ENCODE measurements at places on chromosomes 2 and 18.

GRCh38 chr2:167954495-167954894 is 292.9 kb downstream of the STK39 start:
- no peak for DNase-seq

- no peak for DNase-seq
Measured at GRCh38 chr2:239687441-239687840, 286.6 kb upstream of the HDAC4 start.

GRCh38 chr18:55982992-55983391 is 395.0 kb upstream of the TCF4 start:
- DNase-seq = no peak

DNA sequence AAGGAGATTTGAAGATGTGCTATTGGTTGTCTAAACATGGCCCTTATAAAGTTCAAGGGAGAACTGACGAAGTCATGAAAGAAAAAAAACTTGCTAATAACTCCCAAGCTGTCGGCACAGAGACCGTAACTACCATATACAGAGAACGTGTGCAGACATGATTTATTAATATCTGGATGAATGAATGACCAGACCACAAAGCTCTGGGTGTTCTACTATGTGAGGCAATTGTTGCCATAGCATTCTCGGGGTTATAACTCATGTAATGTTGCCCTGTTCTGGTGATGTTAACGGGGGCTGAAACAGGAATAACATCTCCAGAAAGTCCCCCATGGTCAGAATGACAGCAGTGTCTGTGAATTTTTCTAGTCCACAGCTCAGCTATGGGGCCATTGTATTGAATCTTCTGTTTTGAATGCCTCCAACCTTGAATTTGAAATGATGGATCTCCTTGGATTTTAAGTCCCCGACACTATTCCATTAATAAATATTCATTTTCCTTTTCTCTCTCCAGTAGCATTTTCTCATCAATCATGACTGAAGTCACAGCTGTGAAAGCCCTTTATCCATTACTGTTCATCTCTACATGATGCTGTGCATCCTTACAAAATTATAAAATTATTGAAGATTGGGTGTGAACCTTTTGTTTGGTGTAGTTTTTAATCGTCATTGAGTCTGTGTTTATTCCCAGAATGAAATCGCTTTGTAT is 483.4 kb upstream of the KLHL29 start:
- DNase-seq = no peak

DNA sequence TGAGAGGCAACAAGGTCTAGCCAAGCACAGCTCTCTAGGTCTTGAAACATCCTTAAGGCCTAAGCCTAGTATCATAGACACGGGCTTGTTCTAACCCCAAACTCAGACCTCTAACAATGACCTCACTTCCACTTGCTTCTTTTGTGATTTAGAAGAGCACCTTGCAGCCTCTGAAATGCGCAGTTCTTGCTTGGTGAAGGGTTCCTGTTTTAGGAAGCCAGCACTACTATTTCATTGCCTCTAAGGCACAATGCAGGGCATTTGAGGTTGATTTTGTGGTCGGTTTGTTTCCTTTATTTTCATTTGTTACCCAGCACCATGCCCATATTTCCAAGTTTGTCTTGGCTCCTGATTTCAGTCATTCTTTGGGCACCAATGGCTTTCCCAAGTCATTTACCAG is 117.0 kb upstream of the CYP1B1 start:
- DNase-seq = no peak

DNA sequence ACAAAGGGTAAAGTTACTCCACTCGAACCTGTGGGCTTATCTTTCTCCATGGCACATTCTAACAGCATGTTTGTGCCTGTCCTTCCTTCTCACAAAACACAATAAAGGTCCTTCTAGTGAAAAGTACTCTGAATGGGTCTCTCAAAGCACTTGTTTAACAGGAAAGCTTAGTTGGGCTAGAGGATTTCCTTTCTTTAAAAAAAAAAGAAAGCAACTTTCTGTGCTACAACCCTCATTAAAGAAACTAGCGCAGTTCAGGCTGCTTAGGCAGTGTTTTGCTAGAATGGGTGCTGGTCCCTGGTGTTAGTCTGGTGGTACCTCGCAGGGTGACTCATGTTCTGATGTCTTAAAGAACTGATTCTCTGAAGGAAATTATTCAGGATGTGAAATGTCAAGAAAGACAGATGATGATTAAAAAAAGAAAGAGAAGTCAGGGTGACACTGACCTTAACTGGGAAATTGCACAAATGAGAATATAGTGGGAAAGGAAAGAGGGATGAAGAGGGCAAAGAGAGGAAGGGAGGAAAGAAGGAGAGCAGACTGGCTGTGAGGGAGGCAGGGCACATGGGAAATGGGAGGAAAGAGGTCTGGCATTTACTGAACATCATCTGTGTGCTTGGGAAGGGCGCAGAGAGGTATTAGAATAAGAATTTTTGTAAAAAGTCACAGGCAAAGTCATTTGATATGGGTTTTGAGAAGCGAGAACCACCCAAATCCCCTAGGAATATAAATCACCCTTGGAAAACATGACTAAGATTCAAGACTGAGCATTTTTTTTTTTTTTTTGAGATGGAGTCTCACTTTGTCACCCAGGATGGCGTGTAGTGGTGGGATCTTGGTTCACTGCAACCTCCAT is 74.9 kb downstream of the ATP8B1 start:
- no peak for DNase-seq

GRCh38 chr2:215361211-215361875 is 49.5 kb downstream of the ATIC start:
- DNase-seq = no peak

DNA sequence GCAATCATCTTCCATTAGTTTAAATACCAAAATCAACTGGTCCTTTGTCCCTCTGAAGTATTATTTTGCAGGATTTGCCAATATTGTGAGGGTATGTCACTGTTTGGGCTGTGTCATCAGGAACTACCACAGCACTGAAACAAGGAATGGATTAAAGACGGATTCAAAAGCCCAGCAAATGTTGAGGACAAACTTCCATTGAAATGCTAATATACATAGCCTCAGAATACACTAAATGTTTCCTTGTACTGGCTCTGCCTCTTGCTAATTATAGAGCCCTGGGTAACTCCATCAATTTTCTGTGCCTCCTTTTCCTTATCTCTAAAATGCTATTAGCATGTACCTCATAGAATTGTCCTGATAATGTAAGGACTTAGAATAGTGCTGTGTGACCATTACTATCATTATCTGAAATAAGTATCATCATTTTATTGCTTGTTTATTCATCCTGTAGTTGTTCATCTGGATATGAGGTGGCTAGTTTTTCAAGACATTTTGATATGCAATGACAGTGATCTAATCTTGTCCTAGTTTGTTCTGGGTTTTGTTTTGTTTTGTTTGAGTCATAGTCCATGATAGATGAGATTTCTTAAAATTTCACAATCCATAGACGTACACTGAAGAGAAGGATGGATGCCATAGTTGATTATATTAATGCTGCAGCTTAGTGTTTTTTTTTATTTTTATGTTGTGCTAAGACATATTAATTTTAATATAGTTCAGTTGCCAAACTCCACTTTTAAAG is 333.4 kb upstream of the KCNH7 start:
- DNase-seq = no peak

GRCh38 chr2:11683476-11683875 is 13.5 kb upstream of the NTSR2 start:
- no peak for DNase-seq

GRCh38 chr2:229672021-229672420 is 42.3 kb downstream of the DNER start:
- DNase-seq = no peak

DNA sequence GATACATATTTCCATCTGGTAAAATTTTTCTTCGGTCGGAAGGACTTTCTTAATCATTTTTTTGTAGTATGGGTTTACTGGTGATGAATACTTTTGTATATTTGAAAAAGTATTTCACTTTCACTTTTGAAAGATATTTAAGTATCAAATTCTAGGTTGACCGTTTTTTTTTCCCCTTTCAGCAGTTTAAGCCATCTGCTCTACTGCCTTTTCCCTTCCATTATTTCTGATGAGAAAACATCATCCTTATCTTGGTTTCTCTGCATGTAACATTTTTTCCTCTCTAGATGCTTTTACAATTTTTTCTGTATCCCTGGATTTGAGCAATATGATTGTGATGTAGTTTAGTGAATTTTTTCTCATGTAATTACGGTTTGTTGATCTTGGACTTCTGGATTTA is 87.0 kb downstream of the MTX2 start:
- DNase-seq = no peak

DNA sequence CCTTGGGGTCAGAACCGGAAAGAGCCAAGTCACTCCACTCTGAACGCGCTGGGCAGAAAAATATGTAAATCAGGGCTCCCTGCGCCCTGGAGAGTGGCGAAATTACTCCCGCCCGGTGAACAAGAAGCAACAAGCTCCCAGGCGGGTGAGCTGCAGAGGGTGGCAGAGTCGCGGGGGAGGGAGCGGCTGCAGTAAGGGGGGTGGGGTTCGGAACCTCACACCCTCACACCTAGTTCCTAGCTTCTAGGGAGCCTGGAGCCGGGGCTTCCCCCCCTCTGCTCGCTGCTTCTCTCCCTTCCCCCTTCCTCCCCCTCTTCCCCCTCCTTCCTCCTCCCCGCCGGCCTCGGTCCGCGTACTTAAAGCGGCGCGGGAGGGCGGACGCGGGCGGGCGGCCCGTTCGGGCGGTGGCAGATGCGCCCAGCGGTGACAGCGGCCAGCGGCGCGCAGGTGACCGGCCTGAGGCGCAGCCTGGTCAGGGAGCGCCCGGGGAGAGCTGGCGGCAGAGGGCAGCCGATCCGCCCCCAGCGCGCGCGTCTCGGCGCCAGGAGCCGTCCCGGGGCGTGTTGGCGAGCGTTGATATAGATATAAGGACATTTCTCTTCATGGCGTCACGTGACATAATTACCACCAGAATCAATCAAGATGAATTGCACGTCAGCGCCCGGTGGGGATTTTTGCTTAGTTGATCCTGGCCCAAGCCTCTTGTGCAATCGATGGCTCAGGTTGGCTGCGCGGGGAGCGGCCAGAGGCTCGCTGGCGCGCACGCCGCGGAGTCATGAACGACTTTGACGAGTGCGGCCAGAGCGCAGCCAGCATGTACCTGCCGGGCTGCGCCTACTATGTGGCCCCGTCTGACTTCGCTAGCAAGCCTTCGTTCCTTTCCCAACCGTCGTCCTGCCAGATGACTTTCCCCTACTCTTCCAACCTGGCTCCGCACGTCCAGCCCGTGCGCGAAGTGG is at the start of gene HOXD11:
Gene HOXD11, plus strand, starts transcription at position 700 of the 959 bp plus-strand sequence. Its CDS starts 76 bp downstream, at position 776.
- DNase-seq = no peak

- DNase-seq = no peak
Measured at GRCh38 chr2:44730593-44730992, 210.9 kb upstream of the SIX3 start.

DNA sequence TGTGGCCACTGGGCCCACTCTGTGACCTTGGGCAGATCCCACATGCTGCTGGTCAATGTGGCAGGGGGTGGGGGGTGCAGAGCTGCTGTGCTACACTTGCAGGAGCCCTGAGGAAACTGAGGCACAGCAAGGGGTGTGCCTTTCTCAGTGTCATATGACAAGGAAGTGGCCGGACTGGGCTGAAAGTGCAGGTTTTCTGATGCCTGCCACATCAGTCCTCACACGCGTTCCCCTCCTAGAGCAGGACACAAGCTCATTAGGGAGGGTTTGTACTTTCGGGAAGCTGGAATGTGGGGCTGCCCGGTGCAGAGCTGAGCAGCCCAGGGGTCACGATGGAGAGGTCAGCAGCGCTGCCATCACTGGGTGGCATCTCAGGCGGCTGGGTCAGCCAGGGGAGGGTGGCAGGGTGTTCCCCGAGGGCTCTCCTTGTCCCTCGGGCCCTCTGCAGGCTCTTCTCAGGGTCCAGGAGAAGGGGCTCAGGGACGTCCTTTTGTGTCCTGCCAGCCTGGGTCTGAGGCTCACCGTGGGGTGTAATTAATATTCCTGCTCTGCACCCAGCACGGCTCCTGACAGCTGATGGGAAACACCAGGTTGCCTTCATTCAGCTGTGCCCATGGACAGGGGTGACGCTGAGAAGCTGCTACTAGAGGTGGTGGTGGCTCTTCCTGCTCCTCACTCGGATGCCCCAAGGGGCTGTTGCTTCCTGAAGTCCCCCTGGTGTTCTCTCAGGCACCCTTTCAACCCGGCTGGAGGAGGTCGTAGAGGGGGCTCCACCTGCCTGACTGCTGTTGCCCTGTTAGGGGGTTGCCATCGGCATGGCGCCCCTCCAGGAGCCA is 62.1 kb upstream of the HDAC4 start:
- no peak for DNase-seq

DNA sequence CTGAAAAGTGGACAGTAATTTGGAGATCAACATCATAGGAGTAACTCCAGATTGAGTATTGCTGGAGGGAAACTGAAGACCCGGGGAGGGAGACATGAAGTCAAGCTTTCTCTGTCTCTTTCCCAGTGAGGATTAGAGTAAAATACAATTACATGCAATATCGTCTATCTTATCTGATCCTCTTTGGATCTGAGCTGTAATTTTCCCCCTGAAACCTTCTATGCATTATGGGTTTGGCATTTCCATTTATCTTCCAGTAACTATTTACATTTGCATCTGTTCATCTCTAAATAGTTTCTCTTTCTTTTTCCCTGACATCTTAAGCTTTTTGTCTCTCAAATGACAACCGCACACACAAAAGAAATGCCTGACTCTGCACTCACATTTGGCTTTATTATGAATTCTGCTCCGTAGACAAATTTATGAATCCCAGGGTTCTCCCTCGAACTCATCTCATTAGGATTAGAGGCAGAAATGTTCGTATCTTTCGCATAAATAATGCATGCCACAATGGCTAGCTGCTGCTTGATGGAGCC is 113.1 kb downstream of the SPP2 start:
- no peak for DNase-seq

- no peak for DNase-seq
Measured at GRCh38 chr2:45237128-45237527, 227.9 kb upstream of the SIX2 start.

GRCh38 chr2:209189893-209190292 is 234.0 kb upstream of the MAP2 start:
- no peak for DNase-seq

DNA sequence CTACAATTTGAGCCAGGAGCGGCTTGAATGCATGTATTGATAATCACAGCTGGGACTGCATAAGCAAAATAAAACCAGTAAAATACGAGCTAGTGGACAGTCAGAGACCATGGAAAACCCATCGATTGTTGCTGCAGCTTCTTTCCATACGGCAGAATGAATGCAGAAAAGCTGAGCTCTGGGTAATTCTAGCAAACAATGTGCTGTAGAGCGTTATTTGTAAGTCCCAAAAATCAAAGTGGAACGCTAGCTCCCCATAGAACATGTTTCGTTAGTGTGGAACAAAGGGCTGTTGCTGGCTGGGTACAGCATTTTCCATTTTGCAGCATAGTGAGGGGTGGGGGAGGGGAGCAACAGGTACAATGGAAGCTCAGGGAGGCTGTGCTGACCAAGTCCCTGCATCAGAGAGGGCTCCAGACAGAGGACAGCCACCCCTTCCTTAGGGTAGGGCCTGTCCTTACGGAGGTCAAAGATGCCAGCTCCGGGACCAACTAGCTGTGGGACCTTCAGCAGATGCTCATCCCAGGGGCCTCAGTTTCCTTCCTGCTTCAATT is 74.1 kb downstream of the BOD1L2 start:
- DNase-seq = no peak

DNA sequence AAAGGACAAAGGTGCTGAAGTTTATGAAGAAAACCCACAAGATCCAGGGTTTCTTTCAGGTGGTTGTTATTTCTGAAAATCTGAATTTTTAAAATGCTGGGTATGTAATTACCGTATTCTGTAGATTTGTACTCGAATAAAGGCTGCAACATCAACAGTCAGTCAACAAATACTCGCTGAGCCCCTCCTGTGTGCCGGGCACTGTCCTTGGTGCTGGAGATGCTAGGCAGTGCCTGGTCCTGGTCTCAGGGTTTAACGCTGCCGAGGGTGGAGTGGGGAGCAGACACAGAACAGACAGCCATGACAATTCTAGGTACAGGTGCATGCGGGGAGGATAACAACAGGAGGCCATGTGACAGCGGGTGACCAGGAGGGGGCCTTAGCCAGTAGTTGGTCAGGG is 27.2 kb upstream of the PDIA6 start:
- no peak for DNase-seq

All from left renal cortex interstitium (tissue), 4 donors.